ENCODE measurements at places on chromosomes 7 and 10. TPM values are rescaled to one million over a fixed set of nuclear protein-coding genes. Genes with fewer than 3 reads are reported as not detected.

NEBL gene
- total RNA-seq: not detected

TCERG1L gene
- total RNA-seq: not detected

RBM48 gene
- total RNA-seq: 12.2 TPM

TLX1 gene
- 0.07 TPM for total RNA-seq

SPDYE5 gene
- not detected for total RNA-seq

OR2A42 gene
- not detected for total RNA-seq

RHOBTB1 gene
- total RNA-seq: 59.5 TPM

SERPINE1 gene
- 9.2 TPM for total RNA-seq

DNA sequence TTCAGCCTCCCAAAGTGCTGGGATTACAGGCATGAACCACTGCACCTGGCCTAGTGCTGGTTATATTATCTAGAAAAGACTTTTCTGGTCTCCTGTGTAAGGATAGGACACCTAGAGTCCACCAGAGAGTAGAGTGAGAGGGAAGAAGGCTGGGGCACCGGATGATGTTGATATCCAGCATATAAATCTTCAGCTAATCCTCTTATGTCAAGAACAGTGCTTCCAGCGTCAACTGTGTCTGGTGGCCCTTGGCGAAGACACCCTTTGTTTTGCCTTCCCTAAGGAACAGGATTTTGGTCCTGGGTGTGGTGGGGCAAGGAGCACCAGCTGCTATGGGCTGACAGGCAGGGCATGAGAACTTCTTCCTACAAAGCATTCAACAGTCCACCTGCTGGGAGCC, 16.3 kb upstream of the INMT start:
- peaks cover 26% of the 10 kb centered on the region for H3K27me3 ChIP-seq
- no peak overlapping the region for H3K4me3 ChIP-seq
- H3K4me1 ChIP-seq: no peaks in the 10 kb centered on the region
- no peak for DNase-seq
- no peak overlapping the region for H3K27ac ChIP-seq

DNA sequence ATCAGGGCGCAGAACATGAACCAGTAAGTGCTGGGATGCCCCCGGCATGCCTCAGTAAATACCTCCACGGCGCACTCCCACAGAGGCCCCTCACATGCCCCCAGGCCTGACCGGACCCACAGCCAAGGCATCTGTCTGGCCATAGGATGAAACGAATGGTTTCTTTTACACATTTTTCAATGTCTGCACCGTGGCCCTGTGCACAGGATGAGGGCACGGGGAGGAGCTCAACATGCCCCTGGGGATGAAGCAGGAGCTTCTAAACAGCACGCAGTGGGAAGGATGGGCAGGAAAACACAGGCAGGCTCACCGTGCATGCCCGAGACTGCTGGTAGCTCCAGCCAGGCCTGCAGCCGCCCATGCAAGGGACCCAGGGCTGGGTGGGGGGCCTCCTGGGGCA, 283.3 kb downstream of the TNS3 start:
- peaks cover 90% of the 10 kb centered on the region for H3K36me3 ChIP-seq
- H3K27me3 ChIP-seq: no peaks in the 10 kb centered on the region
- no peak for DNase-seq
- H3K4me3 ChIP-seq: no peak overlapping the region
- no peak overlapping the region for H3K27ac ChIP-seq
- peaks cover 24% of the 10 kb centered on the region for H3K4me1 ChIP-seq

DNA sequence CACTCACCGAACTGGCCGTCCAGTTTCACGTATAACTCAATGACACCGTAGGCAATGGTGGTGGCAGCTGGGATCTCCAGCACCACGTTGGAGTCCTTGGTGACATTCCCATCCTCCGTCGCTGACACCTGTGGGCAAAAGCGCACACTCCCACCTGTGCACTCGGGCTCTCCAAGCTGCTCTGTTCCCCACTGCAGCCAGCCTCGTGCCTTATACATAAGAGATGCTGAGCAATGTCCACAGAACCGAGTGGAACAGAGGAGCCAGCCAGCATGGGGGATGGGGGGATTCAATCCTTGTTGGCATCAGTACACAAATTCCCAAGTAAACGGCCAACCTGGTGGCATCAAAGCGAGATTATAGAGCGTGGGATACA, 40.0 kb downstream of the GSDME start:
- H3K27me3 ChIP-seq: no peaks in the 10 kb centered on the region
- no peak overlapping the region for H3K27ac ChIP-seq
- peaks cover 4% of the 10 kb centered on the region for H3K36me3 ChIP-seq

- no peak overlapping the region for H3K4me3 ChIP-seq
- peaks cover 53% of the 10 kb centered on the region for H3K4me1 ChIP-seq
- H3K27ac ChIP-seq: no peak overlapping the region
- peak; percentile 50 for DNase-seq
Observed at GRCh38 chr7:130063036-130063435, 7.3 kb upstream of the KLHDC10 start.

DNA sequence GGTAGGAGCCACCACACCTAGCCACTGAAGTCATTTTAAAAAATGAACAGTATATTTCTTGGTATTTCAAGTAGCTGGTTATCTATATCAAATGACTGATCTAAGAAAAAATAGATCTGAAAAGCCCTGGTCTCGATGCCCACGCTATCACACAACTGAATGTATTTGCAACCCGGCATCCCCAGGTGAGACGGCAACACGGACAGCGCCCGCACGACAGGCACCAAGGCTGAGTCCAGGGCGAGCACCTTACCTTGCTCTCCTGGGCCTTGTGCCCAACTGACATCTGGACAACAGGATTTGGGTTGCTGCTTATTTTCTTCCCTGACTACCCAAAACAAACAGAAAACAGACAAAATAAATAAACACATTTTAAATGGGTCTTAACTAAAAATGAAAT, 44.8 kb upstream of the NCAPG2 start:
- H3K36me3 ChIP-seq: peaks cover 42% of the 10 kb centered on the region
- no peaks in the 10 kb centered on the region for H3K27me3 ChIP-seq
- no peak overlapping the region for H3K27ac ChIP-seq

GRCh38 chr10:126126023-126126422, 229.7 kb downstream of the FANK1 start:
- H3K4me1 ChIP-seq: no peaks in the 10 kb centered on the region
- no peaks in the 10 kb centered on the region for H3K36me3 ChIP-seq
- DNase-seq: no peak
- H3K27ac ChIP-seq: no peak overlapping the region
- no peak overlapping the region for H3K4me3 ChIP-seq
- H3K27me3 ChIP-seq: peaks cover 10% of the 10 kb centered on the region

DNA sequence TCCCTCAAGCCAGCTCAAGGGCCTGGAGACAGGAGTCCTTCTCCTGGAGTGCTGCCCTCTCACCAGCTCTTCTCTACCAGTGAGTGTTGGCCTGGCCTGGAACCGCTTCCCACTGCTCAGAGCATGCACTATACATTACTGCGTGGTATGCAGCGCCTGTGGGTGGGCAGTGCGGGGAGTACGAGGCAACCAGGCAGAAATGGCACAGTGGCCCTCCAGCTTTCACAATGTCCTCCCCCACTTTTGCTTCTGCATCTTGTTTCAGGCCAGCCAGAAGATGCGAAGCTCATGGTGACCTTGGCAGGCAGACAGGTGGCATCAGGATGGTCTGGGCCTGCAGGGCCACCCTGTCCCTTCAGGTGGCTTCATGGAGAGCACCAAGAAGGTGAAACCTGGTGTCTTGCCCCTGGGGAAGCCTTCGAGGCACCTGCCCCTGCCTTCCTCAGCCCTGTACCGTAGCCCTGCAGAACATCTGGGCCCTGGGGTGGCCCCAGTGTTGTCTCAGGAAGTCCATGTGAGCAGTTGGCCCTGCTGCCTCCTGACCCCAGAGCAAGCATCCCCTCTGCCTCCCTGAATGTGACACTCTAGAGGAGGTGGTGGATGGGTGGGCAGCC, 35.8 kb downstream of the RASGEF1A start:
- no peaks in the 10 kb centered on the region for H3K36me3 ChIP-seq
- H3K4me3 ChIP-seq: no peak overlapping the region
- no peak overlapping the region for H3K27ac ChIP-seq
- DNase-seq: no peak

DNA sequence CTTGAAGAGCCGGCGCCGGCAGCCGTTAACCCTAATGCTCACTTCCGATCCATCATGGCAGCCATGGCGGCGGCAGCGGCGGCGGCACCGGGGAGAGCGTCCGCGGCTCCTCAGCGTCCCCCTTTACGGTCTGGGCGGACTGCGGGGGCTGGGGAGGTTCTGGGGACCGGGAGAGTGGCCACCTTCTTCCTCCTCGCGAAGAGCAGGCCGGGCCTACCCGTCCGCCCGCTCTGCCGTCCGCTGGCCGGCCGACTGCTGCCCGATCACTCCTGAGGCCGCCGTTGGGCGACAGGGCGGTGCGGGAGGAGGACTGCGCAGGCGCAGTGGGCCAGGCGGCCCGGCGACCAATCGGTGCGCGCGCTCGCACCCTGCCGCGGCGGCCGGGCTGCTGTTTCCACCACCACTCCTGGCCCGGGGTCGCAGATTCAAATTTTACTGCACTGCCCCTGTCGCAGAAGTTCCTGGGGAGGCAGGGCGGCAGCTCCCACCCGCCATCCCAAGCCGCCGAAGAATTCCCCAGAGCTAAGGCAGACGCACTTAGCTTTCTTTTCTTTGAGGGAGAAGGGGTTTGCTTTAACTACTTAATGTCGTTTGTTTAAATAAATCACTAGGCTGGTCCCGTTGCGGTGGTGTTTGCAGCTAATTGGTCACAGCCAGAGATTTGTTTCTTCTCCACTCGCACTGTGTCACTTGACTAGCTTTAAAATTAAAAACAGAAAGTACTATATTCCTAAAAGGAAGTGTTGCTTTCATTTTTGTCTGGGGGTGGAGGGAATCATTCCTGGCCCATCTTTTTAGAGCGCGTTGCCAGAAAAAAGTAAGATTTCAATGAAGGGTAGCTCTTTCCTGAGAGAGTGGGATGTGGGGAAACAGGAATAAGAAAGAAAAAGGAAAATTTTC, at the start of gene KIF5B:
TSS of gene KIF5B (minus strand) at position 290 of the 900 bp plus-strand sequence. CDS start 452 bp downstream, outside the sequence.
- peak; percentile 74 for DNase-seq
- H3K4me1 ChIP-seq: peaks cover 69% of the 10 kb centered on the region
- H3K36me3 ChIP-seq: 0 out of 3 replicates have a peak, but pooled peaks cover 3% of the 10 kb centered on the region
- H3K27ac ChIP-seq: peak within 1 kb of the TSS; percentile 91

DNA sequence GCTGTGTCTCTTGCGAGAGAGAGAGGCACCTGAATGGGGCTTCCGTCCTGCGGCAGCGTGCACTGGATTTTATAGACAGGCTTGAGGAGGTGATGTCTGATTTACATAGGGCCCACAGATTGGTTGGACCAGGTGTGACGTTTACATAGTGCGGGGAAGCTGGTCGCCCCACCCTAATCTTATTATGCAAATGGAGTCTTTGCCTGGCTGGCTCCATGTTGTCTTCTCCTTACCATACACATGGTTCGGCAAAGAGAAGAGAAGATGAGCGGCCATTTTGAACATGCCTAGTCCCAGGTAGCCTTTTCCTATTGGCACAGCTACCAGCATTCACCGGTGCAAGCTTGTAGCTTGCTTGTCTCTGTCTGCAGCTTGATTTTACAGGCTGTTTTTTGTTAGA, 238.5 kb upstream of the GALNT17 start:
- DNase-seq: no peak
- H3K27ac ChIP-seq: no peak overlapping the region
- H3K4me1 ChIP-seq: no peaks in the 10 kb centered on the region
- no peak overlapping the region for H3K4me3 ChIP-seq
- H3K36me3 ChIP-seq: no peaks in the 10 kb centered on the region
- peaks cover 3% of the 10 kb centered on the region for H3K27me3 ChIP-seq

- H3K27ac ChIP-seq: no peak overlapping the region
- DNase-seq: no peak
- H3K4me1 ChIP-seq: no peaks in the 10 kb centered on the region
Observed at GRCh38 chr7:38704041-38704547, 72.9 kb upstream of the AMPH start.

GRCh38 chr10:70891627-70892026, 3.3 kb upstream of the PCBD1 start:
- H3K4me1 ChIP-seq: peaks cover 49% of the 10 kb centered on the region
- no peak overlapping the region for H3K27ac ChIP-seq
- no peak for DNase-seq
- H3K36me3 ChIP-seq: 0 out of 3 replicates have a peak, but pooled peaks cover 1% of the 10 kb centered on the region
- H3K27me3 ChIP-seq: no peaks in the 10 kb centered on the region
- H3K4me3 ChIP-seq: no peak overlapping the region

DNA sequence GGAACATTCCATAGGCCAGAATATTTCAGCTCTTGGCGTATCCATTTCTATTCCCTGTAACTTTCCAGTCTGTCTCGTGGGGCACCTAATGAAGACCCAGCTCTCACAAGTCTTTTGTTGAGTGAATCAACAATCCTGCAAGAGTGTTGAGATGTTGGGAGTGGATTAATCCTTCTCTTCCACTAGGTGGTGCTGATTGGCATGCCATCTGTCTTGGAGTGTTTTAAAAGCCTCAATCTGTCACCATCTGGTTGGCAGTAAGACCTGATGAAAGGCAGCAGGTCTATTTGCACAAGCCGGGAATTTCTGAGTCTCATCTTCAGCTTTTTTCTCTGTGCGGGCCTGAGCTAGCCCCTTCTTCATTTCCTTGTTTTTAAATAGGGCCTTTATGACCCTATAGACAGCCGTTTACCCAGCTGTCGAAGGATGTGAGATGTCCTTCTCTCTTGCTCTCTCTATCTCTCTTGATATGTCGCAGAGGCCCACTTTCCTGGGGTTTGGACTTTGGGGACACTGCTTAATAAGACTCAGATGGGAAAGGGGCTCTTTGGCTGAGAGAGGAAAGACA, 180.5 kb downstream of the ZNF365 start:
- no peak overlapping the region for H3K27ac ChIP-seq
- H3K27me3 ChIP-seq: no peaks in the 10 kb centered on the region
- DNase-seq: peak; percentile 16
- H3K36me3 ChIP-seq: no peaks in the 10 kb centered on the region
- no peaks in the 10 kb centered on the region for H3K4me1 ChIP-seq

DNA sequence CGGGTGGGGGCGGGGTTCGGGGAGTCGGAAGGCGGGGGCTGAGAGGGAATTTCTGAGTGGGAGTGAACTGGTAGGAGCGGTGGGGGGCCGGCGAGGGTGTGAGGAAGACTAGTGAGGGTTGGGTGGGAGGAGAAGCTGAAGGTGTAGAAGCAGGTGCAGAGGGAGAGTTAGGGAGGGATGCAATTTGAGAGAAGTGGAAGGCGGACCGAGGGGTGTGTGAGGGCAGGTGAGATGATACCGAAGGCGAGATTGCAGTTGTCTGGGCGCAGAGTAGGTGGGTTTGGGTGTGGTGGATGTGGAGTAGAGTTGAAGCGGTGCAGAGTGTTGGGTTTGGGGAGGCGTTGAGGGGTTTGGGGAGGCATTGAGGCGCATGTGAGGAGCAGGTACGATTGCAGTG, 643 bp downstream of the KAT6B start:
- H3K4me1 ChIP-seq: peaks cover 49% of the 10 kb centered on the region
- H3K36me3 ChIP-seq: 0 out of 3 replicates have a peak, but pooled peaks cover 5% of the 10 kb centered on the region
- DNase-seq: no peak
- H3K27me3 ChIP-seq: no peaks in the 10 kb centered on the region
- peak overlapping the region; percentile 85 for H3K4me3 ChIP-seq
- H3K27ac ChIP-seq: peak overlapping the region; percentile 42

- no peak overlapping the region for H3K4me3 ChIP-seq
- DNase-seq: no peak
- peaks cover 29% of the 10 kb centered on the region for H3K4me1 ChIP-seq
- peaks cover 29% of the 10 kb centered on the region for H3K36me3 ChIP-seq
Observed at GRCh38 chr7:155711081-155711480, 66.6 kb downstream of the RBM33 start.

Data from HepG2 (cell line).